ENCODE measurements at places on chromosomes 5 and 9. TPM values are rescaled to one million over a fixed set of nuclear protein-coding genes. Genes with fewer than 3 reads are reported as not detected.

Gene SEC61B
- total RNA-seq, result 32.2 TPM

DNA sequence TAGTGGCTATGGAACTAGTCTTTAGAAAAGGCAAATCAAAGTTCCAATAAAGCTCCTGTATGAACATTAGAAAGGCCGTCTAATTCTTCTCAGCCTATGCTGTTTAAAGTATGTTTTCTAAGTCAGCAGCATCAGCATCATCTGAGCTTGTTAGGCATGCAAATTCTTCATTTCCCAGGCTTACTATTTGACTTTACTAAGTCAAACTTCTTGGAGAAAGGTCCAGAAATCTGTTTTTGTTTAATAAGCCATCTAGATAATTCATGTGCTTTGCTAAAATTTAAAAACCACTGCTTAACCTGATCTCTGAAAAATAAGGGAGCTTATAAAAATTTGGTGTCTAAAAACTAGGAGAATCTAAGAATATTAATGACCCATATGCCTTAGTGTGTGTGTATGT lies 200.2 kb upstream of the SGCD start:
- H3K27me3 ChIP-seq, result no peaks in the 10 kb centered on the region
- no peak overlapping the region for H3K27ac ChIP-seq
- peaks cover 9% of the 10 kb centered on the region for H3K4me1 ChIP-seq

DNA sequence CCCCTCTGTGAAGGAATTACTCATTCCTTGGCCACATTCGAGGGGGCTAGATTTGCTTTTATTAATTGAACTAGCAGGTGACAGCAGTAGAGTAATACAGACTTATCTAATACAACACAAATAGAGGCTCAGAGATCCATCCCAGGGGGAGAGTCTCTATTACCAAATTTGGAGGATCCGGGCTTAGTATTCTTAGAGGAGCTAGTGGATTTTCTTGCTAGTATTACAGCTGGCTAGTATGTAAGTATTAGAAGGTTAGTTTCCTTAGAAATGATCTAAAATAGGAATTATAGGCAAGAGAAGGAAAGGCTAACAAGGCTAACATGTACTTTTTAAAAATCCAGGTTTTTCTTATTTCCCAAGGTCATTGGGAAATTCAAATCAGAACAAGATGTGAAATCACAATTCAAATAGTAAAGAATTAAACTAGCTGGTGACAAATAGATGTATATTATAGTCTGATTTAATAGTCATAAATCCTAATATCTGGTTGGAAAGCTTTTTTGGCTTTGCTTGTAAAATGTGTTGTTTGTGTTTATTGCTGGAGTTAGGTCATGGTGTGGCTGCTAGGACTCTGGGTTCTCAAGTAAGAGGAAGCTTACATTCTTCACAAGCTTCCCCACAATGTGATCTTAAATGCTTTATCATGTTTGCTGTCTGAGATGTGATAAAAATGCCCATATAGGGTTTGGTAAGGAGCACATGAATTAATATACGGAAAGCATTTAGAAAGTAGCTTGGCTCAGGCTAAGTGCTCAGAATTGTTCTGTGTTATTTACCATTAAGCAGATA lies 160.4 kb upstream of the MPDZ start:
- H3K27me3 ChIP-seq, result no peaks in the 10 kb centered on the region
- H3K36me3 ChIP-seq, result no peaks in the 10 kb centered on the region
- no peak for DNase-seq
- peaks cover 27% of the 10 kb centered on the region for H3K4me1 ChIP-seq
- H3K27ac ChIP-seq, result peak overlapping the region; percentile 8

Gene TLR4
- 12.6 TPM for total RNA-seq

Gene SLCO6A1
- total RNA-seq, result not detected

GRCh38 chr5:66363097-66363496 lies 219.0 kb downstream of the SREK1 start:
- no peaks in the 10 kb centered on the region for H3K36me3 ChIP-seq
- H3K27ac ChIP-seq, result peak overlapping the region; percentile 79
- peaks cover 68% of the 10 kb centered on the region for H3K4me1 ChIP-seq
- no peaks in the 10 kb centered on the region for H3K27me3 ChIP-seq

DNA sequence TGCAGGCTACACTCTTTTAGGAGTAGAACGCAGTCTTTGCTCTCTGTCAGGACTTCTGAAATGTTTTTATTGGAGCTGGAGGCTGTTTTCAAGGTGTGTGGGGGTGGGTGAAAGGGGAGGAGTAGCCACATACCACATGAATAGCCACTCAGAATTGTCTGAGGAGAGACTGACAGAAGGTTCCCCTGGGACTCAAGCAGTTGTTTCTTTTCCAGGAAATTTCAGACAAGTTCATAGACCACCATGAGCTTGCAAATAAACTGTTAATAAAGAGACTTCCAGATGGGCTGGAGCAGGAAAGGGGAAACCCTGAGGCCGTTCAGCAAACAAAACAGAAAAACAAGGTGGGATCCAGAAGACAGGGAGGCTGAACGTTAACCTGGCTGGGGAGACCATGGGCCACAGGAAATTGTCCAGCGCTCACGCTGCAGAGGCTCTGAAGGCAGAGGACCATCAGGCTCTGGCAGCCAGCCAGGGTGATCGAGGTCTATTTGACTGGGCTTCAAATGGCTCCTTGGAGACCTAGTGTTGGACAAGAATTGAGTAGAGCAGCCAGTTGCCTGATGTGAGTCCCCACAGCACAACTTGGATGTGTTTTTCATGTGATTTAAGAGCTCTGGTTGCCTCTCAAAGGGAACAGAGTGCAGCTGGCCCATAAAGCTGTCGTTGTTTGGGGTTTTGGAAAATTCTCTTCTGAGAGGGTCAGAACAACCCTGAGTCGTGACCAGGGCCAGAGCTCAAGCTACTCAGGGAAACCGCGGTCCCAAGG lies 159.2 kb upstream of the RAI14 start:
- no peaks in the 10 kb centered on the region for H3K36me3 ChIP-seq
- no peaks in the 10 kb centered on the region for H3K4me1 ChIP-seq

- no peak for DNase-seq
- no peak overlapping the region for H3K27ac ChIP-seq
- H3K27me3 ChIP-seq, result no peaks in the 10 kb centered on the region
Observed at GRCh38 chr9:35680331-35681105, 6.8 kb downstream of the CA9 start.

GRCh38 chr9:4299005-4299795 lies 668 bp downstream of the GLIS3 start:
- H3K36me3 ChIP-seq, result no peaks in the 10 kb centered on the region
- H3K4me3 ChIP-seq, result peak overlapping the region; percentile 76
- H3K4me1 ChIP-seq, result no peaks in the 10 kb centered on the region
- peak; percentile 24 for DNase-seq
- peak overlapping the region; percentile 88 for H3K27ac ChIP-seq

DNA sequence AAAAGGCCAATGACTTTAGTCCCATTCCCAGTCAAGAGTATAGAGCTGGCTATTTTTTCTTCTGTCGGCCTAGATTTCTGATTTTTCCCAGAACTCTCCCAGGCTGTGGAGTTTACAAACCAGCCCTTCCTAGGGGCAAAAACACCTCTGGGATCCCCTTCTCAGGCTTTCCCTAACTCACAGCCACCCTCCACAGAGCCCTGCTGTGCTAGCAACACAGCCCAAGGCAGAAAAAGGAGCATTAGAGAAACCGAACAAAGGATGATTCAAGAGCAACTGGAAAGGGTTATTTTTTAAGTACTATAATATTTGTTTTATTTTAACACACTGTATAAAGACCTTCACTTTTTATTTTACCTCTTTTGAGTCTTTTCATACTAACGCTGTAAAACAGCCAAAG lies 234.8 kb downstream of the GLIS3 start:
- H3K36me3 ChIP-seq, result no peaks in the 10 kb centered on the region
- no peak for DNase-seq
- peaks cover 10% of the 10 kb centered on the region for H3K4me1 ChIP-seq
- H3K4me3 ChIP-seq, result no peak overlapping the region

DNA sequence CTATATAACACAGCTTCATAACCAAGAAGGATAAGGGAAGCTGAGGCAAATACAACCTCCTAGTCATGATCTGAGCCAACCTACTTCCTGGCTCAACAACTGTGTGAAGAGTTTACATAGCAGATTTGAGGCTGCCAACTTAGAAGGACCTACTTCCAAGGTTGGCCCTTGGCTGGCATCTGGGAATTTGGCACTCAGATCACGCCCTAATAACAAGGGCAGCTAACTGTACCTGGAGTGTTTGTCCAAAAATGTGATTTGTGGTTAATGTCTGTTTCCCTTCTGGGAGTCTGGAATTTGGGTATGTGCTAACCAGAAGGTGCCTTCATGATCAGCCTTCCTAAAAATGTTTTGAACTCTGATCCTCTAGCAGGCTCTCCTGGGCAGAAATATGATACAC lies 287.2 kb downstream of the CAAP1 start:
- no peaks in the 10 kb centered on the region for H3K36me3 ChIP-seq
- H3K4me3 ChIP-seq, result no peak overlapping the region
- DNase-seq, result no peak
- H3K27ac ChIP-seq, result no peak overlapping the region
- H3K4me1 ChIP-seq, result no peaks in the 10 kb centered on the region

DNA sequence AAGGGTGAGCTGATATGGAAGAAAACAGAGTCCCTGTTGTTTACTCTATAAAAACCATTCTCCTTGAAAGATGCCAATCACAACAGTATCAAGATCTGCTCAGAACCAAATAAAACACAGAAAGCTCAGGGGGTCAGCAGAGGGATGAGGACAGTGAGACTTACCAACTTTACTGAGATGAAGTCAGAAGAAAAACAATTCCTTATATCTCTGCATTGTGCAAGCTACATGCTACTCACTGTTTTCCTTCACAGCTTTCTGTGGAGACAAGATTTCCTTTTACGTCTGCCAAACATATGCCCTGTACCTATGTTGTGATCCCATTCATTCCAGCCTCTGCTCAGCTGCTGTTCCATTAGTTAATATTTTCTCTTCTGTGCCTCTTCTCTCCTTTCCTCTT lies 185.6 kb downstream of the TSSK1B start:
- DNase-seq, result no peak
- no peak overlapping the region for H3K27ac ChIP-seq
- H3K36me3 ChIP-seq, result no peaks in the 10 kb centered on the region
- H3K27me3 ChIP-seq, result no peaks in the 10 kb centered on the region
- H3K4me1 ChIP-seq, result peaks cover 63% of the 10 kb centered on the region

DNA sequence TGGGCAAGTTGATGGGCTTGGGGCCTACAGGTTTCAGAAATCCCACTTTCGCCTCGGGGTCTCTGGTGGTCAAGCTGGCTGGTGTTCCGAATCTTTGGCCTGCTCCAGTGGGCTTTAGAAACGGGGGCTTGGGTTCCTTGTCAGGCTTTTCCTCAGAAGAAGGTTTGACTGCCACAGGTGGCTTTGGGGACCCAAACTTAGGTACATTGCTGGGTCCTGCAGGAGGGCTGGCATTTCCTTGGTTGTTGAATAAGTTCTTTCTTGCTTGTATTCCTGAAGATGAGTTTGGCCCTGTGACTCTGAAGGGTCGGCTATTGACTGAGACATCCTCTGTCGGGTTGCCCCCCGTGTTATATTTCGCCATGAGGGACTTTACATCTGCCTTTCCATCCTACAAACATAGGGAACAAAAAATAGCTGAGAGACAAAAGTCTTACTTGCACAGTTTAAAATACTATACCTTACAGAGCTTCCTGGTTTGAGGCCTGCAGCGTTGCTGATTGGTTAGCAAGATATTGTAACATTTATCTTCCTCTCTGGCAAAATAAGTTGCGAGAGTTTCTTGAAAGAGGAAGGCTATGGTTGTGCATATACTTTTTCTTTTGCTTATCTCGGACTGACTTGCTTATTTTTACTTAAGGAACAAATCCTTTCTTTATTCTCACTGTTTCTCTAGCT lies 16.6 kb downstream of the FYB1 start:
- no peak overlapping the region for H3K4me3 ChIP-seq
- H3K27ac ChIP-seq, result no peak overlapping the region
- no peak for DNase-seq
- H3K36me3 ChIP-seq, result no peaks in the 10 kb centered on the region

GRCh38 chr5:79872291-79872690 lies 118.8 kb downstream of the MTX3 start:
- no peak overlapping the region for H3K27ac ChIP-seq
- peak; percentile 72 for DNase-seq
- H3K4me3 ChIP-seq, result no peak overlapping the region
- peaks cover 12% of the 10 kb centered on the region for H3K4me1 ChIP-seq
- no peaks in the 10 kb centered on the region for H3K36me3 ChIP-seq

GRCh38 chr9:85024374-85024773 lies 354.8 kb downstream of the NTRK2 start:
- H3K4me3 ChIP-seq, result no peak overlapping the region
- no peak for DNase-seq
- H3K27ac ChIP-seq, result no peak overlapping the region
- H3K27me3 ChIP-seq, result no peaks in the 10 kb centered on the region
- no peaks in the 10 kb centered on the region for H3K36me3 ChIP-seq

- H3K4me1 ChIP-seq, result peaks cover 5% of the 10 kb centered on the region
- no peak overlapping the region for H3K4me3 ChIP-seq
- H3K27me3 ChIP-seq, result no peaks in the 10 kb centered on the region
- no peak for DNase-seq
Observed at GRCh38 chr5:14880688-14881087, 9.1 kb upstream of the ANKH start.

Gene CRB2
- 0.24 TPM for total RNA-seq

DNA sequence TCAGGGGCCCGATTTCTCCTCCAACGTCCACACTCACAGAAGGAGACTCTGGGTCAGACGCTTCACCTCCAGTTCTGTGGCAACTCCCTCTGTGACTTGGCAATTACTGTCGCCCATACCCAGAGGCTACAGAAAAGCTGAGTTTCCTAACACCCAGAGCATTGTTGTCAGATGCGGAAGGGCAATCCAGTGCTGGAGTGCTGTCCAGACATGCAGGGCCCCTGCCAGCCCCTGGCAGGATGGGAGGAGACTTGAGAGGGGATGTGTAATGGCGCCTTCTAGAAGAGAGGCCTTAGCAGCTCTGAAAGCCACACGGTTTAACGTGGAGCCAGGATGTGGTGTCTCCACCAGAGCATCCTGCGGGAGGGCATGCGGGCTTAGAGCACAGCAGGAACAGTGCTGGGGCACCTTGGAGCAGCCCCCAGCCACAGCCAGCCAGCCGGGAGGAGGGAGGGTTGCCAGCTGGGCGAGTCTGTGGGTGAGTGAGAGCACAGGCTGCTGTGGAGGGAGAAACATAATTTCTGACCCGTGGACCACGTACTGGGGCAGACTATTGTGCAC lies 139.4 kb upstream of the IRX1 start:
- DNase-seq, result no peak
- no peaks in the 10 kb centered on the region for H3K4me1 ChIP-seq
- no peaks in the 10 kb centered on the region for H3K36me3 ChIP-seq
- no peak overlapping the region for H3K27ac ChIP-seq

Measured in heart right ventricle (tissue), 16 donors.